Smooth muscle cell of the umbilical artery (primary cell): ENCODE measurements at places on chromosomes 6 and 20. TPM values are rescaled to one million over a fixed set of nuclear protein-coding genes. Genes with fewer than 3 reads are reported as not detected.

Gene FOXA2
- not detected in 2 replicates for total RNA-seq

Gene SEMG1
- total RNA-seq = not detected in 2 replicates

Gene CPXM1
- 1.1 and 3.9 TPM in 2 replicates for total RNA-seq

Gene PHACTR1
- total RNA-seq = 0.30 and 0.51 TPM in 2 replicates

Gene ACSS1
- total RNA-seq = 0.89 and 2.8 TPM in 2 replicates

Gene BANF2
- total RNA-seq = not detected in 2 replicates

Gene RBM39
- 242 and 396 TPM in 2 replicates for total RNA-seq

Gene EDN3
- not detected in 2 replicates for total RNA-seq

Gene DZANK1
- total RNA-seq = 1.2 and 1.5 TPM in 2 replicates

Gene SRMS
- not detected in 2 replicates for total RNA-seq

Gene CYP39A1
- 0.30 TPM in 1 of 2 replicates, not detected in the other for total RNA-seq

Gene WDR46
- total RNA-seq = 64.0 and 111 TPM in 2 replicates

Gene PROCR
- total RNA-seq = 37.7 and 45.4 TPM in 2 replicates

Gene TXLNB
- total RNA-seq = 0.05 TPM in 1 of 2 replicates, not detected in the other

Gene RHAG
- total RNA-seq = not detected in 2 replicates

Gene C6orf58
- total RNA-seq = 0.14 TPM in 1 of 2 replicates, not detected in the other

Gene THEMIS
- 0.05 TPM in 1 of 2 replicates, not detected in the other for total RNA-seq

Gene SPATS1
- total RNA-seq = not detected in 2 replicates

Gene CRISP2
- not detected in 2 replicates for total RNA-seq

Gene NFATC2
- 0.59 and 1.1 TPM in 2 replicates for total RNA-seq

Gene GPX5
- not detected in 2 replicates for total RNA-seq

Gene ALDH5A1
- total RNA-seq = 0.59 and 0.69 TPM in 2 replicates

Gene MKKS
- total RNA-seq = 8.6 and 13.0 TPM in 2 replicates

Gene TMEM200A
- total RNA-seq = 152 and 402 TPM in 2 replicates

Gene PXMP4
- 3.0 and 3.2 TPM in 2 replicates for total RNA-seq

Gene MUC21
- not detected in 2 replicates for total RNA-seq

Gene UBE2V1
- total RNA-seq = 35.6 and 74.7 TPM in 2 replicates

Gene HLA-DQA2
- not detected in 2 replicates for total RNA-seq

Gene WFDC2
- not detected in 2 replicates for total RNA-seq

Gene WFDC12
- not detected in 2 replicates for total RNA-seq

Gene RNF217
- total RNA-seq = 23.8 and 29.7 TPM in 2 replicates

Gene ASIP
- total RNA-seq = not detected in 2 replicates

Gene VSX1
- not detected in 2 replicates for total RNA-seq

Gene NKX2-2
- not detected in 2 replicates for total RNA-seq

Gene SERPINB1
- total RNA-seq = 4.8 and 10.9 TPM in 2 replicates

Gene LY6G6C
- not detected in 2 replicates for total RNA-seq

Gene NKAIN2
- not detected in 2 replicates for total RNA-seq

Gene MRS2
- 21.7 and 28.2 TPM in 2 replicates for total RNA-seq

Gene BPIFB1
- not detected in 2 replicates for total RNA-seq

Gene TINAG
- total RNA-seq = not detected in 2 replicates

Gene POLR1H
- total RNA-seq = 13.3 and 28.2 TPM in 2 replicates

Gene GDAP1L1
- not detected in 2 replicates for total RNA-seq

Gene SCUBE3
- 4.2 and 5.0 TPM in 2 replicates for total RNA-seq

Gene RGS17
- total RNA-seq = 9.5 and 11.3 TPM in 2 replicates

Gene BPI
- total RNA-seq = not detected in 2 replicates
